Natural killer cell treated with Interleukin-12 subunit alpha and Interleukin-12 subunit beta and Interleukin-15 and Interleukin-18, amount 100 ng/mL, for 72 hours (primary cell): ENCODE measurements at places on chromosomes 7 and 10.

DNA sequence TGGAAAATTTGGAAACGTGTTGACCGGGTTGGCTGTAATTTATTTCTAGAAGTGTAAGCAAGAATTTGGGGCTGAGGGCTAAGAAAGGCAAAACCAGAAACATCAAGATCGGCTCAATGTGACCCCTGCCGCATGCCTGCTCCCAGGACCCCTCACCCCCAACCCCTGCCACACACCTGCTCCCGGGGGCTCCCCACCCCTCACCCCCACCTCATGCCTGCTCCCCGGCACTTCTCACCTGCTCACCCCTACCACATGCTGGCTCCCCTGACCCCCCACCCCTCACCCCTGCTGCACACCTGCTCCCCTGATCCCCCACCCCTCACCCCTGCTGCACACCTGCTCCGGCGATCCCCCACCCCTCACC lies 19.0 kb upstream of the CFAP46 start:
- no peak for DNase-seq

- DNase-seq: no peak
Observed at GRCh38 chr10:128883231-128884032, 583.6 kb upstream of the MGMT start.

- peak; percentile 98 for DNase-seq
Observed at GRCh38 chr7:44978511-44979366, at the start of gene MYO1G. Gene MYO1G (minus strand): TSS chr7:44979015. CDS start chr7:44978961, 54 bp downstream.

GRCh38 chr7:47007471-47007870 lies 574.4 kb downstream of the TNS3 start:
- DNase-seq: no peak

- DNase-seq: no peak
Observed at GRCh38 chr10:75619635-75620034, 188.2 kb downstream of the LRMDA start.

DNA sequence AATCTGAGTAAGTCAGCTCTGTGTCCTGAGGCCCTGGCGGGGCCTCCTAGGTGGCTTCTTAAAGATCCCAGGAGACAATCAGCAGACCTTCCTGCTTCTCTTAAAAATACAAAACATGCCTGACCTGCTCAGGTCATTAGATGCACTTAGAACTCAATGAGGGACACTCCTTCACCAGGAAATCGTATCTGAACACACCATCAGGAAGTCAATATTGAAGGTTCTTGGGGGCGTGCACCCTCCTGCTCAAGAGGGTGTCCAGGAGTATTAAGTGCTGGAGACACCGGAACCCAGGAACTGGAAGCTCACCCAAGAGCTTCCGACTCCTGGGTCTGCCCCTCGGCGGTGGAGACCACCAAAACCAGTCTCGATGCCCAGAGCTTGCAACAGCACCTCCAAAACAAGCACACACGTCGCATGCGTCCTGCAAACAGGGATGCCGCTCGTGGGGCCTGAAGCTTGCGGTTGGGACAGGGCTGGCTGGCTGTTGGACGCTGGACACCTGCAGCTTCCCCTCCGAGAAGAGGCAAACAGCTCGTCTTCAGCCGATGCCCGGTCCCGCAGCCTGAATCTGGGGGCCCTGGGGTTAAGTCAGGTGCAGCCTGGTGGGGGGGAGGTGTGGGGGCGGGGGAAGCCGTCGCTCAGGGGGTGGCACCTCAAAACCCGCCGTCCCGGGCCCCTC lies 803 bp downstream of the RAPGEF5 start:
- DNase-seq: no peak

GRCh38 chr10:110535958-110536891 lies 31.3 kb upstream of the SMC3 start:
- DNase-seq: peak; percentile 88

DNA sequence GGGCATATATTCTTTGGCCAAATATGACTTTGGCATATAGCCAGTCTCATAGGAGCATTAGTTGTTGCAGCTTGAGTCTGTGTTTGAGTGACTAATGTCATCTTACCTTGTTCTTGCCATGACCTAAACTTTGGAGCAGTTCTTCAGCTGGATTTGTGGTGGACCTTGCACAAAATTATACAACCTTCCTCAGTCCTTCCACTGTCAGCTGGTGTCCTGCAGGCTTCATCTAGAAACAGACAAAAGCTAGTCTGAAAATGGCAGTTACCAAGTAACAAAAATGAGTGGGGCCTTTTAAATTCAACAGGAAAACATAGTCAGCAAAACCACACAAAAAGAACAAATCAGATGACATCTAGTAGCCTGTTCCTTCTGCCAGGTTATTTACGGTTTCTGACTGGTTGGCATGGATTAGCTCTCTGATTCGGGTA lies 59.5 kb upstream of the HECTD2 start:
- no peak for DNase-seq

- DNase-seq: peak; percentile 65
Observed at GRCh38 chr7:30285067-30285535, 704 bp downstream of the ZNRF2 start.

GRCh38 chr7:84688671-84689070 lies 494.1 kb upstream of the SEMA3A start:
- DNase-seq: no peak

GRCh38 chr10:15877836-15878576 lies 17.7 kb upstream of the MINDY3 start:
- DNase-seq: no peak

DNA sequence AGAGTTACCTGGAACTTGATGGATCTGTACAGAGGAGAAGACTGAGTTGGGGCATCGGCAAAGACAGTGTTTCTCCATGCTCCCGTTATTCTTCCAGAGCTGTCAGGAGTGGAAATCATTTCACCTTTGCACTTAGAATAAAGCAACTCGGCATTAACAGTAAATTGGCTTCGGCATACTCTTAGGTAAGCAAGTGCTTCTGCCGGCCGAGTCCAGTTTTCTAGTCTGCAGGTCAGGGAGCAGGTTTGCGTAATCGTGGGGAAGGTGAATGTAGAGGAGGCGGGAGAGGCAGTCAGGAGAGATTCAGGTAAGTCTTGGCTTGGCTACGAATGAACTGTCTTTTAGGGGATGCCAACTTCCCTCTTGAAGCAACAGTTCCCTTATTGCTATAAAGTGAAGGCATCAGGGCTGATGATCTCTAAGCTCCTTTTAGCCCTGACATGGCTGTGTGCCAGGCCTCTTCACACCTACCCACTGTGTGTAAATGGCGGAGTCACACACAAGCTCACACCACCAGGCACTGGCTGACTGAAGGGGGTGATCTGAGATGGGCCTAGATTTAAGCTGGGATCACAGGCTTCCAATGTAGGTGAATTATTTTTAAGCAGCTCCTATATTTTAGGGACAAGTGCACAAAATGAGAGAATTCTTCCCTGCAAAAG lies 127.1 kb downstream of the GATA3 start:
- DNase-seq: no peak

DNA sequence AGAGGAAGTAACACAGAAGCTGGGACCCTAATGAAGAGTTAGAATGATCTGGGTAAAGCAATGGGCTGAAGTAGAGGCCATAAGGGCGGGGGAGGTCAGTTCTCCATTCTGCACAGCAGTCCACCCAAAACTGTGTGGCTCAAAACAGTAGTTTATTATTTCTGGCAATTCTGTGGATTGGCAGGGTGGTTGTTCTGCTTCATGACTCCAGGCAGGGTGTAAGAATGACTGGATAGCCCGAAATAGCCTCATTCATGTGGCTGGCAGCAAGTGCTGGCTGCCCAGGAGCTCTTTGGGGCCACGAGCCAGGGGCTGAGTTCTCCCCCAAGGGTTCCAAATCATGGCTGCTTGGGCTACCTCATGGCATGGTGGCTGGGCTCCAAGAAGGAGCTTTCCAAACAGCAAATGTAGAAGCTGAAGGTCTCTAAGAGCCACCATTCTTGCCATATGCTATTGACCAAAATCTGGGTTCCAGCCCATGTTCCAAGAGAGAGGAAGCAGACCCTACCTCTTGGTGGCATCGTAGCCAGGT lies 315.1 kb upstream of the C7orf33 start:
- DNase-seq: no peak

DNA sequence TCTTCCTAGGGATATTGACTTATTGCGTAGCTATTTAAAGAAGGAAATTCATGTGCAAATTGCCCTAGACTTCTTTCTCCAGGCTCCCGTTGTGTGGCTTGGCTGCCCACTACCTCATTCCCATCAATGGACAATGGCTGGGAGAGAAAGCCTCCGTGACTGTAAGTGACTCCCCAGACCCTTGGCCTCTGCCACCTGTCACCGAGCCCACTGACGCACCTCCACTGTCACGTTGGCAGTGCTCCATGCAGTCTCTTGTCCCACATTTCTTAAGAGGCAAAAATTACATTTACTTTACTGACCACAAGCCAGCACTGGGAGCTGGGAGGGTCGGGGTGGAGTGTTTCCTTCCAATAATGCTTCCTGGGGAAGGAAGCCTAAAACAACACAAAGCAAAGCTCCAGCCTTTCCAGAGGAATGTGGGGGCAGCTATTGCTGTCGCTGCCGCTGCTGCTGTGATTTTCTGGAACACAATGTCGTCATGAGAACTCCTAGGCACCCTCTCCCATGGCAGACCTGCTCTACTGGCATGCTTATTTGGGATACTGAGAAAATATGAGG lies 89.7 kb upstream of the STEAP1B start:
- DNase-seq: no peak

DNA sequence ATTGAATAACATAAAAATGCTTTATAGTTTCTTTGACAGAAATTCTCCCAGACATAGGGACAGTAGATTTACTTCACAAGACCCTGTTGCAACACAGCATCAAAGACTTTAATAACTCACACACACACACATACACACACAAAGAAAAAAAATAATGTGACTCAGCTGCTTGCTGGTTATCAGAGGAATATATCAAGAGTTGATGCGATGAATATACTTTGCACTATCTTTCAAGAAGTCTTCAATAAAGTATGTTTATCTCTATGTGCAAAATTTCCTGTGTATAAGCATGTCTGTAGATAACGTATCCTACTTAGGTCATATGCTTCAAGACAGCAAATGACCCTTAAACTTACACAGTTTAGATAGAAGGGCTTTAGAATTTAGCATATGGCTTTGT lies 243.1 kb downstream of the ARL4A start:
- no peak for DNase-seq

DNA sequence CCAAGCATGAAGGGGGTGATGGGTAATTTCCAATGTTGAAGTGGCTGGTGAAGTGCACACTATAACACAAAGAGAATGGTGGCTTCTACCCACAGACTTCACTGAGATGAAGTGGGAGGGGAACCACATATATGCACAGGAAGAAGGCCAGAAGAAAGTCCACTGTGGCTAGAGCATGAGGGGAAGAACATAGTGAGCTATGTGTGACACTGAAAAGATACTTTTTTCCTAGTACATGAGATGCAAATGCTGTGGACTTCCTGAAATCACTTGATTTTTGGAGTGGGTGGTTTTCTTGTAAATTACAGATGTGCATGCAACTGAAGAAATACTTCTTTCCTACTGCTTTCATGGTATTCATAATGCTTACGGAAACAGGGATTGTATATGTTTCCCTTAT lies 115.6 kb upstream of the PHYHIPL start:
- DNase-seq: no peak

- DNase-seq: no peak
Observed at GRCh38 chr10:126702181-126702580, 31.7 kb upstream of the C10orf90 start.

- peak; percentile 64 for DNase-seq
Observed at GRCh38 chr10:3729397-3729976, 55.5 kb downstream of the KLF6 start.

DNA sequence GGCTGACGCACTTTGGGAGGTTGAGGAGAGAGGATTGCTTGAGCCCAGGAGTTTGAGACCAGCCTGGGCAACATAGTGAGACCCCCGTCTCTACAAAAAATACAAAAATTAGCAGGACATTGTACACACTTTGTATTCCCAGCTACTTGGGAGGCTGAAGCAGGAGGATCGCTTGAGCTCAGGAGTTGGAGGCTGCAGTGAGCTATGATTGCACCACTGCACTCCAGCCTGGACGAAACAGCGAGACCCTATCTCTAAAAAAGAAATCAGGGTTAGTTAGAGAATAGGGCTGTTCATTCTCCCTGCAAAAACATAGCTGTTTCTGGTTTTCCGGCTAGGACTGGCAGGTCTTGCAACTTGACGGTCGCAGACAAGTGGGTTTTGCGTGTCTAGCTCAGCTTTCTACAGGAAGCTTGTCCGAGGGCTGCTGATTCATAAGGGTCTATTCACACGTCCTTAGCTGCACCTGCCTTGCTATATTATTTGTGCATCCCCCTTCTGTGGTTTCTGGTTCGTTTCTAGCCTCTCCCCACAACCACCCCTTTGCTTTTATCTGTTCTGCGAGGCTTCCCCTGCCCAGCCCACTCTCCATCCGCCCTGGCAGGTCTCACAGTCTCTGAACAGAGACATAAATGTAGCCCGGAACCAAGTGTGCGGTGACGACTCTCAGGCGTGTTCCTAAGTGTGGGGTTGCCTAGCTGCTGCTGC lies 10.7 kb downstream of the AMZ1 start:
- DNase-seq: peak; percentile 82

DNA sequence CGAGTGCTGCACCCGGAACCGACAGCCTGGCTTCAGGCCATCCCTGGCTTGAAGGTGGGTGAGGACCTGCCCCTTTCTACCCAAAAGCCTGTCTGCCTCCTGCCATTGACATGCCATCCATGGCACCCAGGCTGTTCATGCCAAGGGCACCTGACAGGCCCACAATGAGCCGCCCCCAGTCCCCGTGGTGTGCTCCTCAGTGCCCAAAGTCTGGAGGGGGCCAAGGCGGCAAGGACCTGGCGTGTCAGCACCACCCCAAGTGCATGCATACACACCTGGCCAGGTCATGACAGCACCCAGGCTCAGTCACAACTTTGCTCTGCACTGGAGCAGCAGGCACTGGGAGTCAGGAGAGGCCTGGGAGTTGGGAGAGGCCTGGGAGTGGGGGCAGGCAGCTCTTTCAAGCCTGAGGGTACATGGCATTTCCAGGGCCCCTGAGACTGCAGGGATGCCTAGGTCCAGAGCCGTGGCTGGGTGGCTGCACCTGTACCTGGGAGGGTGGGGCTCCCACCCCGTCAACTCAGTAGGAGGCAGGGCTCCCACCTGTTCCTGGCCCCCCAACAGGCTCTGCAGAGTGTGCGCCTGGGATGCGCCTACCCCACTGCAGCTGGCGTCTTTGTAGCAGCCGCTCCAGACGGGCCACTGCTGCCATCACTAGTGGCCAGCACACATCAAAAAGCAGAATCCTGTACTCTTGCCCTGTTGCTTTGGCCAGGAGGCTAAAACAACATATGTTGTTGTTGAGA lies 71.7 kb downstream of the ZNF467 start:
- DNase-seq: no peak

DNA sequence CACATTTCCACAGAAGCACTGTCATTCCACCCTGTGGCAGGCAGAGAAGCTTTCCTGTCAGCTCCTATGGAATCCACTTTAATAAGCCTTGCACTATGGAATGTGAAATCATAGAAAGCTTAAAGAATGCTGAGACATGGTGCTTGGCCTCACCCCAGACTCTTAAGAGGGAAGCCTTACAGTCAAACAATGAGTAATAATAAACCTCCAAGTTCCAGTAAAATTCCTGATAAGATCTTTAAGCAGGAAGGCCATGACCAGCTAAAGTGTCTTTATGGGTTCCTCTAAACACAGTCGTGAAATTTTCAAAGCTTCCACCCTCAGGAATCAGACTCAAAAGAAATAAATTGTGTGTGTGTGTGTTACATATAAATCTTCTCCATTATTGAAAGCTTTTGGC lies 11.9 kb upstream of the TEX36 start:
- DNase-seq: no peak
